H1 (cell line): ENCODE measurements at places on chromosomes 3 and 15. TPM values are rescaled to one million over a fixed set of nuclear protein-coding genes. Genes with fewer than 3 reads are reported as not detected.
A peak's percentile ranks its signal among the peaks of the same experiment; 100 is the strongest.

DNA sequence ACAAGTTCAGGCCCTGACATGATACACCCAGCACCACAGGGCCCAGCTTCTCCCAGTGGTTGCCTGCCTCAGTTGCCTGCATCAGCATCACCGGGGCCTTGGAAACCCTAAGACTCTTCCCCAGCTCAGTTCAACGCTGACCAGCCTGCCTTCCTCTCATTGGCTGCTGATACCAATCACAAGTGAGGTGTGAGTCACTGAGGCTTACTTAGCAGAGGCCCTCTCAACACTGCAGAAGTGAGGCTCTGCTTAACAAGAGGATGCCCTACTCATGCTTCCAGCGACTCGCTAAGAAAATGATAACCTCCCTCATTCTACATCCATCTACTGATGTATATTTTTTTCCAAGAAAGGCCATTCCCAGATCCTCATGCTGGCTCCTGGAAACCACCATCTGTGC lies 151.9 kb downstream of the ADAMTS17 start:
- peaks cover 17% of the 10 kb centered on the region for H3K4me1 ChIP-seq
- no peak for DNase-seq
- no peaks in the 10 kb centered on the region for H3K36me3 ChIP-seq
- H3K4me3 ChIP-seq = no peak overlapping the region
- H3K27me3 ChIP-seq = no peaks in the 10 kb centered on the region
- H3K27ac ChIP-seq = no peak overlapping the region

DNA sequence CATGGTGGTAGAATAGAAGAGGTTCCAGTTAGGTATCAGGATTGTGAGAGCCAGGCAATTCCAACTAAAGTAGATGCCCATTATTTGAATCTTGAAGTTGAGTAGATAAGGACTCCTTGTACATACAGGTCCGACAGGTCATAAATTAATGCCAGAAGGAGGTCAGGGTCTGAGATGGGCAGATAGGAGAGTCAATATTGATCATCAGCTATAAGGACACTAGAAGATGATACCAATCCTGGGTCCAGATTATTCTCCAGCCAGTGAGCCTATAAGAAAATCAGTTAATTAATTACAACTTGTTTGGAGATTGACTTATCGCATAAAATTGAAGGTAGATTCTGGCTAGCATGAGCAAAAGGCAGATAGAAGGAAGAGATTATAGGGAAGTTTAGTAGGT lies 378.4 kb upstream of the NAALADL2 start:
- DNase-seq = no peak
- no peak overlapping the region for H3K27ac ChIP-seq
- H3K4me3 ChIP-seq = no peak overlapping the region
- no peaks in the 10 kb centered on the region for H3K4me1 ChIP-seq

DNA sequence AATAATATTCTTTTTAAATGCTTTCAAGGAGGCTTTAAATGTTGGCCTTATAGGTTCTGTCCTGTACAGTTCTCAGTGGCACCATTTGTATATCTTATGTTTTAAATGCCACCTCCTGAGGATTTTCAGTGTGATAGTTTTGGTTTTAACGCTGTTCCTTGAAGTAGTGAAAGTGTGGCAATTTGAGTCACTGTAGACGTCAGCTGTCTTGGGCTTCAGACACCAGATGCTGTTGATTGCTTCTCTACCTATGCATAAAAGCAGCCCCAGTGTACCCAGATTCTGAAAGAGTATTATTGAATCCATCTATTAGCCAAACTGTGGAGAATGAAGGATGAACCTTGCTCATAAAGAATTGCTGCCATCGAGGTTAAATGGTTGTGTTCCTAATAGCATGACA lies 316.8 kb upstream of the GBE1 start:
- H3K36me3 ChIP-seq = no peaks in the 10 kb centered on the region
- no peak for DNase-seq
- H3K4me1 ChIP-seq = no peaks in the 10 kb centered on the region
- no peak overlapping the region for H3K27ac ChIP-seq
- no peak overlapping the region for H3K4me3 ChIP-seq

GRCh38 chr3:51968170-51968775 lies 1.0 kb upstream of the PCBP4 start:
- peak overlapping the region; percentile 69 for H3K4me3 ChIP-seq
- H3K27me3 ChIP-seq = no peaks in the 10 kb centered on the region

- no peaks in the 10 kb centered on the region for H3K27me3 ChIP-seq
- H3K27ac ChIP-seq = no peak overlapping the region
- DNase-seq = no peak
- H3K4me1 ChIP-seq = no peaks in the 10 kb centered on the region
- H3K36me3 ChIP-seq = no peaks in the 10 kb centered on the region
Observed at GRCh38 chr3:12303534-12303933, 14.7 kb downstream of the PPARG start.

DNA sequence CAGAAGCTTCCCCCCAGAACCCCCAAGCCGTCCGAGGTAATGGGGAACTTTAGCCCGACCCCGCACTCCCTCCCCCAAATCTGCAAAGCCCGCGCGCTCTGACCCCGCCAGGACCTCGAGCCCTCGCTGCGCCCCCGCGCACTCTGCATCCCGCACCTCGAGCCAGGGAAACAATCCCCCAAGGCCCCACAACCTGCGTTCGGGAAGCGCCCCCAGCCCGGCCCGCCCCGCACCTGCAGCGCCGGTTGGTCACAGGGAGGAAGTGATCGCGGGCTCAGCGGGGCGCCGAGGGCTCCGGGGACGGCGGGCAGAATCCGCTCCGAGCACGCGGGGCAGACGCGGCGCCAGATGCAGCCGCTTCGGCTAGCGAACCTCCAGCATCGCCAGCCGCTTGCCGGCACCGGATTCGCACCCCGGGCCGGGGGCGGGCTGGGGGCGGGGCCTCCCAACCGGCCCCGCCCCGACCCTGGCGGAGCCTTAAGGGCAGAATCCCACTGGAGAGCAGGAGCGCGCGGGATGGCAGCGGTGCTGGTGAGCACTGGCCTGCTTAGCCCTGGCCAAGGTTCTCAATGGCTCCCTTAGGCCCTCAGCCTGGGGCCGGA lies at the start of gene CAMKV:
CAMKV (minus strand) TSS at position 382 of the 602 bp plus-strand sequence. CDS start 7,518 bp downstream, outside the sequence.
- peaks cover 41% of the 10 kb centered on the region for H3K4me1 ChIP-seq
- H3K27ac ChIP-seq = no peak within 1 kb of the TSS; the same call in 1 of the 2 replicates
- peak within 1 kb of the TSS; percentile 64 for H3K4me3 ChIP-seq
- H3K36me3 ChIP-seq = no peaks in the 10 kb centered on the region

DNA sequence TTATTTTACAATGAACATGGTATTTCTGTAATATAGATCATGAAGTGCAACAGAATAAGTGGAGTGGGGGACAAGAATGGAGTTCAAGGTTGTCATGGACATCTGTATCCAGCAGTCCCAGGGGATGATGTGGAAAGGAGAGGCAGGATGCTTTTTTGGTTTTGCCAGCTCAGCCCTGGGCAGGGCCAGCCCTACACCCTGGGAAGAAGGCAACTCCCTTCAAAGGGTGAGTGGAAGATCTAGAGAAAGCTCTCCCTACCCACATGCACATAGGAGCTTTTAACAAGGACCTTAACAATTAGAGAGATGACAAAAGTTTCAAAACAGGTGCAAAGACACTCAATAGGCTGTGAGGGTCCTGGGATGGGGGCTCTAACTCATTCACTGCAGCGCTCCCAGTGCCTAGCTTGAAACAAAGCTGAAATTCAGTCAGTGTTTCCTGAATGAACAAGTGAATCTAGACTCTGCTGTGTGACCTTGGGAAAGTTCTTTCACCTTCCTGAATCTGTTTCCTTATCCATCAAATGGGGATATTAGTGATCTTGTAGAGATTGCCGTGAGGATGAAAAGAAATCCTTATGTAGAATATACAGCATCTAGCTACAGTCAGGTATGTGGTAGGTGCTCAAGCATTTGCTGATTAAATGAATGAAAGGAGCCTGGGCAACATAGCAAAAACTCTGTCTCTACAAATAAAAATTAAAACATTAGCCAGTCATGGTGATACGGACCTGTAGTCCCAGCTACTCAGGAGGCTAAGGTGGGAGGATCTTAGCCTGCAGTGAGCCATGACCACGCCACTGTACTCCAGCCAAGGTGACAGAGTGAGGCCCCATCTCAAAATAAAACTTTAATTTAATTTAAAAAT lies 14.3 kb downstream of the BHLHE40 start:
- H3K4me1 ChIP-seq = no peaks in the 10 kb centered on the region
- no peaks in the 10 kb centered on the region for H3K27me3 ChIP-seq
- H3K36me3 ChIP-seq = no peaks in the 10 kb centered on the region
- DNase-seq = no peak

- peak overlapping the region; percentile 80 for H3K4me3 ChIP-seq
- peaks cover 16% of the 10 kb centered on the region; the same call in 1 of the 2 replicates for H3K27me3 ChIP-seq
- H3K36me3 ChIP-seq = no peaks in the 10 kb centered on the region
- DNase-seq = no peak
- H3K27ac ChIP-seq = no peak overlapping the region
Observed at GRCh38 chr3:119293105-119293870, 895 bp upstream of the ARHGAP31 start.

DNA sequence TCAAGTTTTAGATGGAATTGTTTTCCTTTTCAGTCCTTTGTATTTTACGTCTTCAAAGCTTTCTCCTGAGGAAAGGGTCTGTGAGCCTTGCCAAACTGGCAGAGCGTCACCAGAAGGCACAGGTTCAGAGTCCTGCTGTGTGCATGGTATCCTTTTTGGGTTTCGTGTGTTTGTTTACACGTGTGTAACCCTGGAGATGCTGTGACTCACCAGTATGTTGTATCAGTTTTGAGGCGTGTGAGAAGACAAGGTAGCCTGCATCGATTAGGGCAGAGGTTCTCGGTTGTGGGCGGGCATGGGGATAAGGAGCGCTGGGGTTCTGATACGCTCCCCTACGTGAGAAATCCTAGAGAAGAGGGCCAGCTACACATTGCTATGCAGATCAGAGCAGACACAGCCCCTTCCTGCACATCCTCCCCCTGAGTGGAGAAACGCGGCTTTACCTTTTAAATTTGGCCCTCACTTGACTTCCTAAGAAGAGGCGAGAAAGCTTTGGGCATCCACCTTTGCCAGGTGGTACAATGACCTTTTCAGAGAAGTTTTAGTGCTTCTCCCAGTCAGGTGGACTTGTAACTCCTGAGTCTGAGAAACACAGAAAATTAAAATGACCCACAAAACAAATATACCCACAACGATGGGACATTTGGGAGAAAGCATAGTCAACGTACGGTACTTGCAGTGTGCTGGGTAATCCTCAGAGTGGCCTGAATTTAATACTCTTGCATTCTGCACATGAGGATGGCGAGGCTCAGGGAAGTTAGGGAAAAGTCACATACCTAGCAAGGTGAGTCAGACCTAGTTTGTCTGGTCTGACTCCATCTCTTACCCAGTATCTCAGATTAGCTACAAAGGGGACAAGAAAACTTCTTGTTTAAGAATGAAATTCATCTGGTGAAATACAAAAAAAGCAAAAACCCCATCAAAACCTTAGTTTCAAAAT lies 38.1 kb downstream of the TRAK1 start:
- H3K4me3 ChIP-seq = no peak overlapping the region
- no peaks in the 10 kb centered on the region for H3K36me3 ChIP-seq
- H3K4me1 ChIP-seq = no peaks in the 10 kb centered on the region
- no peak overlapping the region for H3K27ac ChIP-seq
- DNase-seq = no peak
- no peaks in the 10 kb centered on the region for H3K27me3 ChIP-seq

- H3K27me3 ChIP-seq = no peaks in the 10 kb centered on the region
- no peaks in the 10 kb centered on the region; the same call in 1 of the 2 replicates for H3K4me1 ChIP-seq
Observed at GRCh38 chr3:139636511-139636910, 41.3 kb downstream of the NMNAT3 start.

GRCh38 chr15:67054676-67055075 lies 10.7 kb upstream of the SMAD3 start:
- no peak for DNase-seq
- H3K36me3 ChIP-seq = no peaks in the 10 kb centered on the region
- H3K27me3 ChIP-seq = no peaks in the 10 kb centered on the region
- H3K4me3 ChIP-seq = no peak overlapping the region
- no peak overlapping the region for H3K27ac ChIP-seq

- no peaks in the 10 kb centered on the region for H3K27me3 ChIP-seq
- no peaks in the 10 kb centered on the region for H3K4me1 ChIP-seq
- H3K27ac ChIP-seq = no peak overlapping the region
- DNase-seq = no peak
- H3K36me3 ChIP-seq = no peaks in the 10 kb centered on the region; the same call in 1 of the 2 replicates
Observed at GRCh38 chr15:89641053-89641452, 14.2 kb downstream of the KIF7 start.

GRCh38 chr3:141465221-141465620 lies 21.6 kb upstream of the RASA2 start:
- no peaks in the 10 kb centered on the region for H3K4me1 ChIP-seq
- H3K4me3 ChIP-seq = no peak overlapping the region
- H3K27ac ChIP-seq = no peak overlapping the region
- no peaks in the 10 kb centered on the region for H3K36me3 ChIP-seq
- no peaks in the 10 kb centered on the region for H3K27me3 ChIP-seq
- DNase-seq = no peak

DNA sequence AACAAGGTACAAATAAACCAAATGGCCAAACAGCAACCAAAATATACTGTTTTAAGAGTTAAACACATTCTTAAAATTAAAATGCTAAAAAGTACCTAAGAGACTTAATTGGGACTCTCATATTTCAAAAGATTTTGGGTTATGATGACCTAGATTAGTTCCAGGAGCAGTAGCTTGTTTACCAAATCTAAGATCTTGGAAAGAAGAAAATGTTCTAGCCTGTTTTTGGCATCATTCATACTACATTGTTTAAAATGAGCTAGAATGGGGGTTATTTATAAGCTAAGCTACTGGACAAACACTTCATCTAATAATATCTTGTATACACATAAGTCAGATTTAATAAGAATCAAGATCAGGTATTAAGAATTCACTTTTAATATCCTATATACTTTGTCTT lies 22.8 kb downstream of the ATOSA start:
- 0 out of 2 replicates have a peak, but pooled peaks cover 2% of the 10 kb centered on the region for H3K4me1 ChIP-seq
- DNase-seq = no peak
- H3K27me3 ChIP-seq = no peaks in the 10 kb centered on the region
- H3K4me3 ChIP-seq = no peak overlapping the region

- no peak overlapping the region for H3K27ac ChIP-seq
- no peak overlapping the region for H3K4me3 ChIP-seq
- no peaks in the 10 kb centered on the region for H3K4me1 ChIP-seq
- DNase-seq = no peak
Observed at GRCh38 chr15:96072821-96073220, 257.7 kb upstream of the NR2F2 start.

GRCh38 chr3:46737329-46737731 lies 19.7 kb upstream of the PRSS50 start:
- H3K27me3 ChIP-seq = no peaks in the 10 kb centered on the region
- no peak overlapping the region for H3K27ac ChIP-seq
- H3K36me3 ChIP-seq = no peaks in the 10 kb centered on the region
- no peak overlapping the region for H3K4me3 ChIP-seq

- no peak for DNase-seq
- H3K27me3 ChIP-seq = no peaks in the 10 kb centered on the region
- no peak overlapping the region for H3K27ac ChIP-seq
- H3K36me3 ChIP-seq = peaks cover 5% of the 10 kb centered on the region; the same call in 1 of the 2 replicates
- H3K4me1 ChIP-seq = no peaks in the 10 kb centered on the region
- H3K4me3 ChIP-seq = no peak overlapping the region
Observed at GRCh38 chr3:156682501-156682900, 8.1 kb downstream of the TIPARP start.

GRCh38 chr15:56667517-56667916 lies 65.8 kb downstream of the ZNF280D start:
- H3K27ac ChIP-seq = no peak overlapping the region
- H3K27me3 ChIP-seq = no peaks in the 10 kb centered on the region
- DNase-seq = no peak
- H3K4me3 ChIP-seq = no peak overlapping the region
- H3K36me3 ChIP-seq = no peaks in the 10 kb centered on the region; the same call in 1 of the 2 replicates
- H3K4me1 ChIP-seq = no peaks in the 10 kb centered on the region

Gene TMCO5A
- not detected in 2 replicates for total RNA-seq

Gene NUDT16
- total RNA-seq = 18.3 and 19.1 TPM in 2 replicates

Gene FOXL2NB
- total RNA-seq = 7.3 and 7.9 TPM in 2 replicates

Gene ECE2
- 0.48 and 0.86 TPM in 2 replicates for total RNA-seq

Gene CA12
- 4.9 and 5.8 TPM in 2 replicates for total RNA-seq

Gene DNASE1L3
- total RNA-seq = not detected in 2 replicates

Gene LSMEM2
- 0.57 and 0.58 TPM in 2 replicates for total RNA-seq
